ENCODE measurements at places on chromosomes 2 and 18.

DNA sequence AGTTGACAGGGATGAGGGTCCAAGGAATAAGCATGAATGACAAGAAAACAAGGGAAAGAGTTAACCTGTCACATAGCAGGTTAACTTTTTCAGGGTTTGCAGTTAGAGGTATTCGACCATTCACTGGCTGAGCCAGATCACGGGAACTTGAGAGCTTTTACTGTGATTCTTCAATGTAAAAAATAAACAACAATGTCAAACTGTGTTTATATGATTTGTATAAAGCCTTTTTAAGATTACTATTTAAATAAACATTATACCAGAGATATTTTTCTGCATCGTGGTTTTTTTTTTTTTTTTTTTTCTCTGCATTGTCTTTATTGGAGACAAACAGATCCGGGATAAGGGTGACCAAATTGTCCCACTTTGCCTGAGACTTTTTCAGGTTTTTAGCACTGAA, 115.6 kb downstream of the NRP2 start:
- no peak for DNase-seq

- no peak for DNase-seq
Observed at GRCh38 chr2:200695601-200696000, 109.8 kb downstream of the AOX1 start.

DNA sequence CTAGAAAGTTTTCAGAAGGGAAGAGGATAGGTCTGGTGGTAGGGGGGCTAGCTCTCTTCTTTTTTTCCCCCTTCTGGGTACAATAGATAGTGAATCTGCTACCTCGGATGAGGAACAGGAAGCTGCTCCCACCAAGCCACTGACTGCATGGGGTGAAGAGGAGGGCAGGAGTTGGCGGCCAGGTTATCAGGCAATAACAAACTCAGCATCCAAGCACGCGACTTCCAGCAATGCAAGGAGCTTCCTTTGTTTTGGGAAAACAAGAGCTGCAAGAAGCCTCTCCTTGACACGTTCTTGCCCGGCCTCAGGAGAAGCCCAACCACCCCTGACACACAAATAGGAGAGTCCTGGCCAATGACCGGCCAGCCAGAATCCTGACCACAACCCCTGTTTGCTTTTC, 32.2 kb downstream of the NHEJ1 start:
- no peak for DNase-seq

DNA sequence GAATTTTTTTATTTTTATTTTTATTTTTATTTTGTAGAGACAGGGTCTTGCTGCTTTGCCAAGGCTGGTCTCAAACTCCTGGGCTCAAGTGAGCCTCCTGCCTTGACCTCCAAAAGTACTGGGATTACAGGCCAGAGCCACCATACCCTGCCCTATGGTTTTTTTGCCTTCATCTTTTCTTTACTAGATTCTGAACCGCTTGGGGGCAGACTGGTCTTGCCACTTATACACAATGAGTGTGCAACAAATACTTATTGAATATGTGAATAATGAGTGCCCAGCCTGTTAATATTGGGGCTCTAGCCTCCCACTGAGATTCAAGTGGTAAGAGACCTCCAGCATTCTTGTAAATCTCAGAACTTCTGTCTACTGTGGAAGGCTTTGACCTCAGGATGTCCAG, 3.9 kb downstream of the NCK2 start:
- peak; percentile 33 for DNase-seq

DNA sequence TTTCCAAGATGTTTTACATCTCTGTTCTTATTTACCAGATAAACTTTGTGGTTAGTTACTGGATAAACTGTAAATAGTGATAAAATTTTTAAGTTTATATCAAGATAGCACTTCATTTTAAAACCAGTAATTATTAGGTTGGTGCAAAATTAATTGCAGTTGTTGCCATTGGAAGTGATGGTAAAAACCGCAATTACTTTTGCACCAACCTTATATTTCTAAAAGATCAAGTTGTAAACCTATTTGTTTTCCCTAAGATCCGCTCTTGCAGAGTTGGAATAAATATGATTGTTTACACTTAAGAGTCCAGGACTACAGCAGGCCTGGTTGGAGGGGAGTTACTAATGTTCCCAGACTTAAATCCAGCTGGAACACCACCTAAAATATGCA, 479 bp upstream of the AOX1 start:
- DNase-seq = no peak

DNA sequence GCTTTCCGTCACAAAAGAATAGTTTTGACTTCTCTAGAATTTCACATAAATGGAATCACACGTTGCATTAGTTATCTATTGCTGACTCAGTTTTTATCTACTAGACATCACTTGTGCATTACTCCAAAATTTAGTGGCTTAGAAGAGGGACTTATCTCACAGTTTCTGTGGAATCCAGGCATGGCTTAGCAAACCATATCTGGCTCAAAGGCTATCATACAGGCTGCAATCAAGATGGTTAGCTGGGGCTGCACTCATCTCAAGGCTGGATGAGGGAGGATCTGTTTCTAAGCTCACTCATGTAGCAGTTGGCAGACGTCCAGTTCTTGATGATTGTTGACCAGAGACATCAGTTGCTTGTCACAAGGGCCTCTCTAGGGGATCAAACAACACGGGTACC, 6.6 kb upstream of the DSC3 start:
- no peak for DNase-seq

GRCh38 chr2:150742094-150742493, 254.6 kb upstream of the RND3 start:
- DNase-seq = no peak

DNA sequence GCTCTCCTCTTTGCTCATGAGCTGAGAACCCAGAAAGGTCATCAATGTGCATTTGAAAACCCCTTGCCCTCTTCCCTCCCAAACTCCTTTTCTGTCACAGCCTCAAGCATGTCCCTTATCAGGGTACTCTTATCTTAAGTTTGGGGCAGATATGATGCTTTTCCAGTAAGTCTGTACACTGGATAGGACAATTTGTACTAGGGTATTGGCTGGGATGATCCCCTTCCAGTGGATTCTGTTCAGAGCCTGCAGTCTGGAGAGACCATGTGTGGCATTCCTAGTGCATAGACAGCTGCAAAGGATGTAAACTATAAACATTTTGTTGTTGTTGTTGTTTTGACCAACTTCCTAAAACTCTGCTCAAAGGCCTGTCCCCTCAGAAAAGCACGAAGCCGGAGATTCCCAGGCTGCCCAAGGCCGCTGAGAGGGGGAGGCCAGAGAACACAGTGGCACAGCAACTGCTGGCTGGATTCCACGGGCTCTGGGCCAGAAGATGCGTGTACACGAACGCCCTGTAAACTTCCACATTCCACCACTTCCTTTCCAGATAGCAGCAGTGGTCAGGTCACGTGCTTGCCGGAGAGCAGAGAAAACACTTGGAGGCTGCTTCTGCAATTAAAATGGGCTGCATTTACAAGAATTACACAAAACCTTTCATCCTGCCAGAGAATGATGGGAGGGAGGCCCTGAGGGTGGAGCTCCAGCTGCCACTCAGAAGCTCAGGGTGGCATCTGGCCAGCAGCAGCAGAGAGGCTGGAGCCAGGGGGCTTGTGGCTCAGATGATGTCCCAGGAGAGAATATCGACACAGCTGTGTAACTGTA, 42.1 kb downstream of the BMP10 start:
- DNase-seq = peak; percentile 79

GRCh38 chr2:68088940-68089339, 26.1 kb upstream of the C1D start:
- DNase-seq = no peak

- DNase-seq = no peak
Observed at GRCh38 chr2:65146078-65146477, 16.2 kb upstream of the RAB1A start.

DNA sequence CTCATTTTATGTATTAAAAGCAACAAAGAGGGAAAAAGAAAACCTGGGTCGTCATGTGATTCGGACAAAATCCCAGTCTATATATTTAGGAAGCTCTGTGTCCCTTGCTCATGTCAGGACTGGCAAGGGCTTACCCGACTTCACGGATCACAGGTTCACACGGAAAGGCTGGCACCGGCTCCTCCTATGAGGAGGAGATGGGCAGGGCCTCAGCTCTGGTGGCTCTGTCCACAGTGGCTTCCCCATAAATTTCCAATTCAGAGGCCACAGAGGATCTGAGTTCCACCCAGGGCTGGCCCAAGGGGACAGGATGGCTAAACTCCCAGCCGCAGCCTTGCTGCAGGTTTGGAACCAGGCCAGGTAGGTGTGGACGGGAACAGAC, 186.8 kb downstream of the BCL2 start:
- DNase-seq = no peak

DNA sequence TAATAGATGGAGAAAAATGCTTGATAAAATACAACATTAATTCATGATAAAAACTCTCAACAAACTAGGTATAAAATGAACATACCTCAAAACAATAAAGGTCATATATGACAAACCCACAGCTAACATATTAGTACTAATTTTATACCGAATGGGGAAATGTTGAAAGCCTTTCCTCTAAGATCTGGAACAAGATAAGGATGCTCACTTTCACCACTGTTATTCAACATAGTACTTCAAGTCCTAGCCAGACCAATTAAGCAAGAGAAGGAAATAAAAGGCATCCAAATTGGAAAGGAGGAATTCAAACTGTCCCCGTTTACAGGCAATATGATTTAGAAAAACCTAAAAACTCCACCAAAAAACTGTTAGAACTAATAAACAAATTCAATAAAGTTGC, 61.5 kb upstream of the CTIF start:
- DNase-seq = no peak

DNA sequence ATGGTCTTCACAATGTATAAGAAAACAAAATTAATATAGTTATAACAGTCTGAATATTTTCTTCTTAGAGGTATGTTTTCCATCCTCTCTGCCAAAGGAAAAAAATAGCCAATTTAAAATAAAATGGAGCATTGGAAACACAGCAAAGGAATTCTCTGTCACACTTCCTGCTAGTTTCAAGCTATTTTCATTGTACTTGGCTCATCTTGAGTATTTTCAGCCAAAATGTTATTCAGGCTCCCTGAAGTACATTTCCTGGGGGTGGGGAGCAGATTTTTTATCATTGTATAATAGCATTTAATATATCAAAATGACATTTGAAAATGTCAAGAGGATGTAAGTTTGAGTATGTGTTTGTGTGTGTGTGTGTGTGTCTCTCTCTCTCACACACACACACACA, 463.6 kb upstream of the REG3G start:
- DNase-seq = no peak

- no peak for DNase-seq
Observed at GRCh38 chr2:171487803-171488259, 34.4 kb upstream of the CYBRD1 start.

DNA sequence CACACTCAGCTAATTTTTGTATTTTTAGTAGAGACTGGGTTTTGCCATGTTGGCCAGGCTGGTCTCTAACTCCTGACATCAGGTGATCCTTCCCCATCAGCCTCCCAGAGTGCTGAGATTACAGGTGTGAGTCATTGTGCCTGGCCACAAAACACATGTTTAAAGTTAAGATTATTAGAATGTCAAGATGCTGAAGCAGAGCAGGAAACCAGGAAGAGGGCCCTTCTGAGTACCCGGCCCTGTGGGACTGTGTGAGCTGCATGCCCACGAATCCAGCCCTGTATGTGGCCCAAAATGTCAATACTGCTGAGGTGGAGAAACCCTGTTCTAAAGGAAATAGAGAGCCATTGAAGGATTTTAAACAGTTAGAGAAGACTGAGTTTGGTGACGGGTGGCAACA, 31.0 kb upstream of the REV1 start:
- DNase-seq = no peak

- no peak for DNase-seq
Observed at GRCh38 chr2:2707206-2707991, 376.3 kb upstream of the MYT1L start.

DNA sequence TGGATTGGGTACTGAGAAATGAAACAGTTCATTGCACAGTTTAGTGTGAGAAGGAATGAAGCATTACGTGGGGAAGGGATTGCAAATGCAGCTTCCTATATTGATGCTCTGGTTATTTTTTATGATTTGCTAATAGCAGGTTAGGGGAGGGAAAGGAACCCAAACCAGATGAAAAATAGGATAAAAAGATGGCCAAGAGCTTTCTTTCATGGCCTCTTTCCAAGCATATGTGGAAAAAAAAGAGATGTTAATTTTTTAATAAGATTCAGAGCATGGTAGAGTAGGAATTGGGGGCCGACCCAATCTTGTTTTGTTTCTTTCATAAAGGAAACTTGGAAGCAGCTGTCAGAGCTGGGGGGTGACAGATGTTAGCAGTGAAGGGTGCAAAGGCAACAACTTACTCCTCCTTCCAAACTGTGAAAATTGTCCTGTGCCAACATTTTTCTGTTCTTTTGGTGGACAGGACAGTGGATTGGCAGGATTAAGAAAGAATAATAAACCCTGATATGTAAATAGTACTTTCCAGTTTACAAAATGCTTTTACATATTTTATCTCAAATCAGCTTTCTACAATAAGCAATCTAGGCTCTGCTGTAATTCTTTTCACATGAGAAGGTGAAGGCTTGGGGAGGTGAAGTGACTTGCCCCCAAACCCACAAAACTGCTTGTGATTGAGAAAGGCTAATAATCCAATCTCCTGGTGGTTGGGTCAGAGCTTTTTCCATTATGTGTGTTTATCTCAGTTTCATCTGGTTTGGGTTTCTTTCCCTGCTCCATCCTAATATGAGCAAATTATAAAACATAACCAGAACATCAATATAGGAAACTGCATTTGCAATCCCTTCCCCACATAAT, 270.1 kb downstream of the ETAA1 start:
- DNase-seq = no peak

GRCh38 chr2:86138736-86139625, 32.9 kb downstream of the PTCD3 start:
- DNase-seq = no peak

- no peak for DNase-seq
Observed at GRCh38 chr18:31478688-31479087, 19.3 kb upstream of the DSG2 start.

DNA sequence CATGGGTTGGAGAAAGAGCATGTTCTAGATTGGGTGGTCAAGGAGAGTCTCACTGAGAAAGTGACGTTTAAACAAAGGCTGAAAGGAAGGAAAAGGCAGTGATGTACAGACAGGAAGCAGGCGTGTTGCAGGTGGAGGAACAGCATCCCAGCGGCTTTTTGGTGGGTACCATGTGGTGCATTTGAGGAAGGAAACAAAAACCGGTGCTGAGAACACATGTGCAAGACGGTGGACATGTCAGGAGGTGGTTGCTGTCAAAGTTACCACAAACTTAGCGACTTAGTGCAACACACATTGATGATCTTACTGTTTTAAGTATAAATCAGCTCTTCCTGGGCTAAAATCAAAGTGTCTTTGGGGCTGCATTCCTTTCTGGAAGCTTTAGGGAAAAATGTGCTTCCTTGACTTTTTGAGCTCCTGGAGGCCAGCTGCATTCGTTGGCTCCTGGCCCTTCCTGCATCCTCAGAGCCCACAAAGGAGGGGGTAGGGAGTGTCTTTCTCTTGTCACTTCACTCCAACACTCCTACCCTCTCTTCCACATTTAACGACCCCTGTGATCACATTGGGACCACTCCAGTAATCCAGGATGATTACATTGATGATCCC, 380.6 kb downstream of the FBXO15 start:
- no peak for DNase-seq
